ENCODE measurements at places on chromosomes 13 and 19.
A peak's percentile ranks its signal among the peaks of the same experiment; 100 is the strongest.

DNA sequence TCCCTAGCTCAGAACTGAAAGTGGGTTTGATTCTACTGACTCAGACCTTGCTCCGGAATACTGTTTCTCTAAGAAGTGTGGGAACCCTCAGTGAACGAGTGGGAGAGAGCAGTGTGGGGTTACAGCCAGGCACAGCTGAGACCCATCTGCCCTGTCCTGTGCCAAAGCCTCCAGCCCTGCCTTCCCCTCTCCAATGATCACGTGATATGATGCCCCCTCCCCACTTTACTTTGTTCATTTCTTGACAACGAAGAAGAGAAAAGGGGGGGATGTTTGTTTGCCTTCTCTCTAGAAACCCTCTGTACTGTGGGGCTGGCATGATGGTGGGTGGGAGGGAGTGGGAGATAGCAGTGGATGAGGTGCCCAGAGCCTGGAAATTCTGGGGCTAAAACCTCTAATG, 96.0 kb downstream of the RNASEH2B start:
- DNase-seq = no peak

- no peak for DNase-seq
Observed at GRCh38 chr13:32910530-32910929, 105.7 kb upstream of the KL start.

GRCh38 chr19:53102756-53103233, 427 bp downstream of the ZNF160 start:
- DNase-seq = no peak

DNA sequence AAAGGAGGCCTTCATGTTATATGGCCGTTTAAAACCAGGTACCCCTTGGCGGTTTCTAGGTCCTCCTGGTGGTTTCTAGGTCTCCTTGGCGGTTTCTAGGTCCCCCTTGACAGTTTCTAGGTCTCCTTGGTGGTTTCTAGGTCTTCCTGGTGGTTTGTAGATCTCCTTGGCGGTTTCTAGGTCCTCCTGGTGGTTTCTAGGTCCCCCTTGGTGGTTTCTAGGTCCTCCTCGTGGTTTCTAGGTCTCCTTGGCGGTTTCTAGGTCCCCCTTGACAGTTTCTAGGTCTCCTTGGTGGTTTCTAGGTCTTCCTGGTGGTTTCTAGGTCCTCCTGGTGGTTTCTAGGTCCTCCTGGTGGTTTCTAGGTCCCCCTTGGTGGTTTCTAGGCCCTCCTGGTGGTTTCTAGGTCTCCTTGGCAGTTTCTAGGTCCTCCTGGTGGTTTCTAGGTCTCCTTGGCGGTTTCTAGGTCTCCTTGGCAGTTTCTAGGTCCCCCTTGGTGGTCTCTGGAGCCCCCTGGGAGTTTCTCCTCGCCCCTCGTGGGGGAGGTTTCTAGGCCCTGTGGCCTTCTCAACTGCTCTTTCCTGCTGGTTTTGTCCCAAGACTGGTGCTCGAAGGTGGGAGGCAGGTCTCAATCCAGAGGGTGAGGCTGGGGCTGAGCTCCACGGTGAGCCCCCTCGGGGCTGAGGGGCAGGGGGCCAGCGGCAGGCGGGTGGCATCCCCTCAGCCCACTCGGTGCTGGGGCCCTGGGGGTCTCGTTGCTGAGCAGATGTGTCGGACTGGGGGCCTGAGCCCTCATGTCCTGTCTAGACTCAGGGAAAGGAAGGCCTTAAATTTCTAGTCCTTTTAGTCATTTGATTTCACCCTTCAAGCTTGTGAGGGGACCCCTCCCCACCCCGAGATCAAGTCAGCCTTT, 8.0 kb downstream of the HCN2 start:
- DNase-seq = no peak

DNA sequence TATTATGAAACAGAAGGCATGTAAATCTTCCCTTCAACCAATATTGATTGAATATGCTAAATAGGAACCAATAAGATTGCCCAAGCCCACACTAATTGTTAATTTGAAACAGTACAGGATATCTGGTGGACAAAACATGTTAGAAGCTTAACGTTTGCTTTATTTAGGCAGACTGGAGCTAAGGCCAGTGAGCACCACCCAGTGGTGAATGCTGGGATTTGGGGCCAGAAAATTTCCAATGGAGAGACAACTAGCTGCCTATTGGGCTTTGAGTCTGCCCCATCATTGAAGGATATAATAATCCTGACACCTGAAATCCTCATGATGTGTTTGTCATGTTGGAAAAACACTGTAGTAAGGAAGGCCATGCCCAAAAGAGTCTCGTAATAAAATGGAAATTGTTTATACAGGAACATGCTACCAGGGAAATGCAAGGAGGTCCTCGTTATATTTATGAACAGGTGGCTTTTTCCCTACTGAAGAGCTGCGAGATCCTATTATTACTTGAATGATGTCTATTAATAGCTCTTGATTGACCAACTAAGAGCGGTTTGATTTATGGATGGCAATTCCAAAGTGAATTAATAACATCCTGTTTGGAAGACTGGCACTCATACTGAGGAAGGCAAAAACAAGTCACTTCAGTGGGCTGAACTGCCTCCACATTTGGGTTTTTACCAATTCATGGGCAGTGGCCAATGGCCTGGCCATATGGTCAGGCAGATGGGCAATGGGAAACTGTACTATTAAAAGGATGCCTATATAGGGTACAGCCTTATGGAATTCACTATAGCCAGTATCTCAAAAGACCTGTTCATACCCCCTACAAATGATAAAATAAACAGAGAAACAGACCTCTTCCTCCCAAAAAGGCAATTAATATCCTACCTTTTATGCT, 8.7 kb downstream of the SIGLECL1 start:
- no peak for DNase-seq

GRCh38 chr19:7480970-7481255, 7.9 kb downstream of the PEX11G start:
- DNase-seq = no peak

DNA sequence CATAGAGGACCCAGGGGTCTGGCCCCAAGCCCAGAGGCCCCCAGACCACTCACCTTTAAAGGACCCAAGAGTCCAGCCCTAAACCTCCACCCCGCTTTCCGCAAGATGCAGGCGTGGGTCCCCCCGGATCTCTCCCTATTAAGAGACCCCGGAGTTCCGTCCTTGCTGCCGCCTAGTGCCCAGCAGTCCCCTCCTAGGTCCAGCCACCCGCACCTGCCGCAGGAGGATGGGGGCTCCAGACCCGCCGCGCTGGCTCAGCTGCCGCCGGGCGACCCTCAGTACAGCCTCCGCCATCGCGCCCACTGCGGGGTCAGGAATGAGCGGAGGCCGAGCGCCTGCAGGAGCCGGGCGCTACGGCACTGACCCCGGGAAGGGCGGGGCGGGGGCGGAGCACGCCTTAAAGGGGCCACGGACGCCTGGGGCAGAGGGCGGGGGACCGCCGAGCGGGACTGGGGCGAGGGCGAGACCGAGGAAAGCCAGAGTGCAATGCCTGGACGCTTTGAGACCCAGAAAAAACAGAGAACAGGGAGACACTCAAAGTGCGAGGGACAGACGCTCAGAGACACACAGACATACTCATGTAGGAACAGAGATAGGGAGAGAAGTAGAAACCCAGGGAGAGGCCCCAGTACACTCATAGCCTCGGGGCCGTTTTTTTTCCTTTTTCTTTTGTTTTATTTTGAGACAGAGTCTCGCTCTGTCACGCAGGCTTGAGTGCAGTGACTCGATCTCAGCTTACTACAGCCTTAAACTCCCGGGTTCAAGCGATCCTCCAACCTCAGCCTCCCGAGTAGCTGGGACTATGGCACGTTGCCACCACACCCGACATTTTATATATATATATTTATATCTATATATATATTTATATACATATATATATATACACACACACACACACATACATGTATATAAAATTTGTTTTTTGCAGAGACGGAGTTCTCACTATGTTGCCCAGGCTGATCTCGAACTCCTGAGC, at the start of gene ETHE1:
Gene ETHE1 (minus strand): TSS at position 318 of the 976 bp plus-strand sequence. CDS start 24 bp downstream, at position 294.
- DNase-seq = peak; percentile 73

DNA sequence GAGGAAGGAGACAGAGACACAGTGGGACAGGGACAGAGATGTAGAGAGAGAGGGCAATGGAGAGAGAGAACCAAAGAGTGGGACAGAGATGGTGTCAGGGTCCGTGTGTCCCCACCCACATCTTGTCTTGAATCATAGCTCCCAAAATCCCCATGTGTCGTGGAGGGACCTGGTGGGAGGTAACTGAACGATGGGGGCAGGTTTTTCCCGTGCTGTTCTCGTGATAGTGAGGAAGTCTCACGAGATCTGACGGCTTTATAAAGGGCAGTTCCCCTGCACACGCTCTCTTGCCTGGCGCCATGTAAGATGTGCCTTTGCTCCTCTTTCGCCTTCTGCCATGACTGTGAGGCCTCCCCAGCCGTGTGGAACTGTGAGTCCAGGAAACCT, 7.5 kb upstream of the PLA2G4C start:
- no peak for DNase-seq

- no peak for DNase-seq
Observed at GRCh38 chr13:30877335-30877734, 28.7 kb upstream of the MEDAG start.

DNA sequence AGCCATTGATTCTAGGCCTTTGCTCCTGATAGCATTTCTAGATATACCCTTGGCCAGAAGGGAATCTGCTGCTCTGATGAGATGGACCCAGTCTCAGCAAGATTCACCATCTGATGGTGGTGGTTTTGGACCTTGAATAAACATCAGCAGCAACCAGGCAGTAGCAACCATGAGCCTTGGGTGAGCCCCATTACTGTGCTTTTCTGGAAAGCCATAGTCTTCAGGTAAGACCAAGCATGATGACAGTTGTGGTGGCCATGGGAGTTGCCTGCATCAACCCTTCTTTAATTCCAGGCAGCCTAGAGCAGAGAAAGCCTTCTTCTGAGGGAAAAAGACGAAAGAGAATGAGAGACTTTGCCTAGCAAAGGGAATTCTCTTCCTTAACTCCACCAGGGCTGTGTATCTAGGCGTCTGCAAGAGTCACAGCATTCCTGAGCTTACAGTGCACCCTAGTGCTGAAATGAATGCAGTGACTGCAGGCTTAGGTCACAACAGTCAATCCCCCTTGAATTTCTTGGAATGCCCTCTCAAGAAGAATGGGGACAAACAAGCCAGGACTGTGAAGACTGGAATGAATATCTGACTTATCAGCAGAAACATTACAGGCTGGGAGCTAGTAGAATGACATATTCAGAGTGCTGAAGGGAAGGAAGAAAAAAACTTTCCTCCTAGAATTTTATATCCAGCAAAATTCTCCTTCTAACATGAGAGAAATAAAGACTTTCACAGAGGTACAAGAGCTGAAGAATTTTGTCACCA, 942.4 kb upstream of the PCDH20 start:
- DNase-seq = no peak

DNA sequence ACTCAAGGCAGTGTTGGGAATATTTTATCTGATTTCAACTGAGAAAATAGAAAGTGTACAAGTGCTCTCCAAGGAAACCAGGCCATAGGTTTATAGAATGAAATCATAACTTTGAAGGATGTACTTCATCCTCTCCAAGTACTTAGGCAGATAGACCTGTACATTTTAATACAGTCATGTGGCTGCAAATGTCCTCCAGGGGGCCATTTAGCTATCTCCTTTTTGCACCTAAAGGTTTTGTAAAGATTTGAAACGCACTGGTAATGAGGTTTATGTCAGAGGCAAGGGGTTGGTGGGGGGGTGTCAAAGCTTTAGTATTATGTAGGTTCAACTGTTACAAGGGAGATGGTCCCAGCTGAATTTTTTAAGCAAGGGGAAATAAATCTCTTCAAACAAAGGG, 364.4 kb downstream of the DCT start:
- DNase-seq = no peak

DNA sequence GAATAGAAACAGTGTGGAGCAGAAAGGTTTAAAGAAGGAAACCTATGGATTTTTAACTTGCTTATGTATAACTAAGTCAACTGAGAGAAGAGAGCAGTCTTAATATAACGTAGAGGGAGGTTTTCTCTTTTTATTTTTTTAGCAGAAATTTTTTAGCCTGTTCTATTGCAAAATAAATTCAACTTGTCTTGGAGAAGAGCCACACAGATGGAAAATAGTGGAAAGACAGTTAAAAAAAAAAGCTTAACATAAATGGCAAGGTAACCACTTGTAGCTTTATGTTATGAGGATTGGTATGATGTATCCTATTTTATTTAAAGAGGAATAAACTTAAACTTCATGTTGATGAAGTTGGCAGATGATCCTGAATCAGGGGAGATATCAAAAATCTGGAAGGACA, 312.4 kb downstream of the SHISA2 start:
- no peak for DNase-seq

DNA sequence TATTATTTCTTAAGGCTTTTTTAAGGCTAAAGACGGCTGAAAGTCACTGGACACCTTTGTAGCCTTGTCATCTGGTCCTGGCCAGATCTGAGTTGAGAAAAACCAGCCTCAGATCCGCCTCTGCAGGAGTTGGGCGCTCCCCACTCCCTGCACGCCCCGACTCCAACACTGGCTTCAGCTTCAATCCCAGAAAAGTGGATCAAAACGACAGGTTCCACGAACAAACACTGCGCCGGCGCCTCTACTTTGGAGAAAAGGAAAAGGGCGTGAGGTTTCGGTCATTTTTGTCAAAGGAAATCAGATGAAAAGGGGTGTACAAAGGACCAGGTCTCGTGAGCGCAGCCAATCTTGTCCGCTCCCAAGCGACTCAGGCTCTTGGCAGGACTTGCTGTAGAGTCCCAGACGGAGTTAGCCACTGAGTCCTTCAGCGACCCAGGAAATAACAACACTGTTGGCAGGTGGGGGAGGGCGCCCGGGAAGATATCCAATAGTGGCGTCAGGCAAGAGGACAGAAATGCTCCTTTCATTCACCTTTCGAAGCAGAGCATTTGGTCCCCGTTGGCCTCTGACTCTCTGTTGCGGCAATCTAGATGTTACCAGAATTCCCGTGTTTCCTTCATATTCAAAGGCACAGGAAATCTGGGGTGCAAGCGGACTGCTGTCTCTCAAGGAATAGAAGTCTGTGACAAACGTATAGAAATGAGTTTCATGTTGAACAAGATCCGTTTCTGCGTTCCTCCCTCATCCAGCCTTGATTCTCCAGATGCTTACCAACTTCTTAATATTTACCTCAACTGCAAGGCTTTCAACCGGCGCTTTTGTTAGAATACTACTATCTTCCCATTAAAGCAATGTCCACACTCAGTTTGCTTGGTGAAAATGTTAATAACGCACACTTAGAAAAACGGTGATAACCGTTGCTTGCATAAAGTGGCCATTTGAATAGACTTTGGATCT, 1.8 kb upstream of the CCNA1 start:
- no peak for DNase-seq

- no peak for DNase-seq
Observed at GRCh38 chr19:2446381-2446780, 10.4 kb downstream of the LMNB2 start.

- no peak for DNase-seq
Observed at GRCh38 chr19:32350987-32351348, 5.6 kb downstream of the ZNF507 start.

DNA sequence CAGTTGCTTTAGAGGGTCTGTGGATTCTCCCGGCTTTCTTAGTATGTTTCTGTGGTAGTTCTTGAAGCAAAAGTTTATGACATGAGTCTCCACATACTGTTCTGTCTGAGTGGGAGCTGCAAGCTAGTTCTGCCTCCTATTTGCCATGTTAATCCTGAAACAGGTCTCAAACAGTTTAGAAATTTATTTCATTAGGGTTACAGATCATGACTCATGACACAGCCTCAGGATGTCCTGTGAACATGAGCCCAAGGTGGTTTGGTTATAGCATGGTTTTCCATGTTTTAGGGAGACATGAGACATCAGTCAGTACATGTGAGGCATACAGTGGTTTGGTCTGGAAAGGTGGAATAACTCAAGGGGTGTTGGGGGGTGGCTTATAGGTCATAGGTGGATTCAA, 77.5 kb downstream of the FNDC3A start:
- DNase-seq = no peak

- DNase-seq = no peak
Observed at GRCh38 chr19:38190793-38191192, 33.2 kb downstream of the DPF1 start.

GRCh38 chr19:37953171-37953917, 46.3 kb downstream of the SIPA1L3 start:
- no peak for DNase-seq
